Activated CD4-positive, alpha-beta T cell treated with anti-CD3 and anti-CD28 coated beads for 1 hour (primary cell): ENCODE measurements at places on chromosomes 3 and 15.

GRCh38 chr3:17733768-17734167 is 8.7 kb downstream of the TBC1D5 start:
- DNase-seq, result no peak

- no peak for DNase-seq
Measured at GRCh38 chr15:47188758-47189507, 528.4 kb upstream of the SEMA6D start.

DNA sequence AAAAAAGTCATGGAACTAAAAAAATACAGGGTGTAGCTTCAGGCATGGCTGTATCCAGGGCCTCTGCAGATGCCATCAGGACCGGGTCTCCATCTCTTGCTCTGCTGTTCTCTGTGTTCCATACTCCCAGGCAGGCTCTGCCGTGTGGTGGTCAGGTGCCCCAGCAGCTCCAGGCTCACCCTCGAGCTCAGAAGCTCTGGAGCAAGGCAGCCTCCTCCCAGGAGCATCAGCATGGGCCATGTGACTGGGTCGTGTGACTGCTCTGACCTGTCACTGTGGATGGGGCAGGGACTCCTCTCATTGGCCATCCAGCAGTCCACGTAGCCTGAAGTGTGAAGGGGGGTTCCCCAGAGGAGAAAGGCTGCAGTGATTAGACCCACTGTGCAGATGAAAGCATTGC is 8.5 kb downstream of the FBLN2 start:
- DNase-seq, result no peak

- DNase-seq, result no peak
Measured at GRCh38 chr15:51067510-51067909, 27.2 kb downstream of the TNFAIP8L3 start.

DNA sequence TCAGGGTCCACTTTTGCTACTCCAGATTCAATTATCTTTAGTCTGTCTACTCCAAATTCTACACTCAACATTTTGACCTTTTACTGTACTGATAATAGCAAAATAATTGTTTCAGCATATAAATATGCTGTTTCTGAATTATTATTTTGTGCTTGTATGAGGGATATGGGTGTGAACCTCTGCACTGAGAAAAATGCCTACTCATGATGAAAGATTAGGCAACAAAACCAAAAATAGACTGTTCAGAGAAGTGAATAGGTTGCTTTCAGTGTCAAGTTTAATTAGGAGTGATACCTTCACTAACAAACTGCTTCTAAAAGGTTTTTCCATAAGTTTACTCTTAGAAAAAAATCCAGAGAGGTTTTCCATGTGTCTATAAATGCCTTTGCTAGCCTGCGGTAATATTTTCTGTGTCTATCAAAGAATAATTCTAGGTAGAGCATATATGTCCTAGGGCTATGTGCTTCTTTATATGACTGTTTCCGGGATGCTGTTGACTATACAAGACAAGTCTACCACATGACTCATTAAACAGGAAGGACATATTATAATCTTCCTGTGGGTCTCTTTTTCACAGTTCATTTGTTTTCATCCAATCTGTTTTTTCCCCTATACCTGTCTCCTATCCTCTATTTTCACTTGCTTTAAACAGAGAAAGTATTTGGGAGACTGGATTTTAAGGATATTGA is 218.5 kb upstream of the TTC14 start:
- no peak for DNase-seq

DNA sequence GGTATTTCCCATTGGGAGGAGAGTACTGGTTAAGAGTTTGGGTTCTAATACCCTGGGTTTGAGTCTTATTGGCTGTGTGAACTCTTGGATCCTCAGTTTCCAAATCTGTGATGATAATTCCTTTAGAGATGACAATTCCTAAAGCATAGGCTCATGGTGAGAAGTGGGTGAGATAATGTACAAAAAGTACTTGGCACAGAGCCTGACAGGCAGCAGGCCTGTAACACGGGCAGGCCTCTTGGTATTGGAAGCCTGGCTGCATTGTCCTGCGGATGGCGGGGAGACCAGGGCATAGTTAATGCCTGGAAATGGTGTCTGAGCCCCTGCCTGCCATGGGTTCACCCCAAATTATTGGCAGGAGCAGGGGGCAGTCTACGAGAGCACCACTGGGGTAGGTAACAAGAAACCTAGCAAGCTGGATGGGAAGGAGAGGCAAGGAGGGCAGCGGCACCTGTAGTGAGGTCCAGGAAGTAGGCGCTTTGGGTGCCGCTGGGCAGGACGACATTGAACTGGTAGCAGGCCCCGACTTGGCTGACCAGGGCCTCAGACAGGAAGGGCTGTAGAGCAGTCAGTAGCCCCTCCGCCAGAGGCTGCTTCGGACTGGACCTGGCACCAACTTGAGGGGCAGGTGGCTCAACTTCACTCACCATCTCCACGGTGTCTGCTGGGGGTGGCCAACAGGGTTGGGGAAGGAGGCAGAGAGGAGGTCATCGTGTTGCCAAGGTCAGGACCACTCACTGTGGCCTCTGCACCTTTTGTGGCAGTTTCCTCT is 7.7 kb downstream of the STOML1 start:
- DNase-seq, result no peak

DNA sequence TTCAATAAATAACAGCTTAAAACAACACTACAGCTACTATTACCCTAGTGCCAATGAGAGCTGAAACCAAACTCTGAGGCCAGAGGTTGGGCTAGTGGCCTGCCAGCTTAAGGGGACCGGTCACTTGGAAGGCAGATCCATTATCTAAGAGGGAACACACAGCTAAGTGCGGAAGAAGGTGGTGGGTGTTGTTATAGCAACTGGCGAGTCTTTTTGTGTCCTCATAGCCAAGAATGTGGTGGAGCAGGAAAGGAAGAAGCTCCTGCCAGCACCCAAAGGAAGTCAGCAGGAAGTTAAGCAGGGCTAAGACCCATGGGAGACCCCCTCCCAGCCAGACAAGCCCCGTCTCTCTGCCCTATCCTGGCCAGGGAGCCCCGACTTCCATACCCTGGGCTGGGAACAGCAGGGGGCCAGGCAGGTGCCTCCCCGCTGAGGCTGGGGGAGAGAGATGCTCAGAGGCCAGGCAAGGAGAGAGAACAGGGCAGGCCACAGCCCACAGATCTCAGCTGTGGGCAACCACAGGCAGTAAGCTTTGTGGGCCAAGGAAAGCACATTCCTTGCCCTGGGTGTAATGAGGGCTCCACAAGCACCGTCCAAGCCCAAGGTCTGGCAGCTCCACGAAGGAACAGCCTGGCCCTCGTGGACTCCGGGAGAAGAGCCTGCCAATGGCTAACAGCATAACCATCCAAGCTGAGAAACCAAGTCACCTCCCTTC is 34.0 kb upstream of the HRH1 start:
- DNase-seq, result no peak

GRCh38 chr3:160084998-160085397 is 96.4 kb downstream of the IL12A start:
- DNase-seq, result no peak
